ENCODE measurements at places on chromosomes 16 and 17.
A peak's percentile ranks its signal among the peaks of the same experiment; 100 is the strongest.

DNA sequence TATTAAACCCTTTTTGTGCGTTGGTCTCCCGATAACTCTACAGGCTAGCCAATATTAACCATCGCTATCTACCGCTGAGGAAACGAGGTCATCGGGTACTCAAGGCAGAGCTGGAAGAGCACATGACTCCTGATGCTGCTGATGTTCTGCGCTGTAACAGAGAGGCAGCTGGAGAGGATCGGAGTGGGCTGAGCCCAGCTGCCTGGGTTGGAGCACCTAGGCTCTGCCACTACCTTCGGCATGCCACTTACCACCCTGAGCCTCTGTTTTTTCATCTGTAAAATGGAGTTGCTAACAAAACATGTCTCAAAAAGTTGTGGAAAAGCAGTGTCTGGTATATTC is 432 bp upstream of the SLC46A1 start:
- DNase-seq, result no peak

- DNase-seq, result no peak
Measured at GRCh38 chr16:86616906-86617305, 38.6 kb downstream of the FOXL1 start.

DNA sequence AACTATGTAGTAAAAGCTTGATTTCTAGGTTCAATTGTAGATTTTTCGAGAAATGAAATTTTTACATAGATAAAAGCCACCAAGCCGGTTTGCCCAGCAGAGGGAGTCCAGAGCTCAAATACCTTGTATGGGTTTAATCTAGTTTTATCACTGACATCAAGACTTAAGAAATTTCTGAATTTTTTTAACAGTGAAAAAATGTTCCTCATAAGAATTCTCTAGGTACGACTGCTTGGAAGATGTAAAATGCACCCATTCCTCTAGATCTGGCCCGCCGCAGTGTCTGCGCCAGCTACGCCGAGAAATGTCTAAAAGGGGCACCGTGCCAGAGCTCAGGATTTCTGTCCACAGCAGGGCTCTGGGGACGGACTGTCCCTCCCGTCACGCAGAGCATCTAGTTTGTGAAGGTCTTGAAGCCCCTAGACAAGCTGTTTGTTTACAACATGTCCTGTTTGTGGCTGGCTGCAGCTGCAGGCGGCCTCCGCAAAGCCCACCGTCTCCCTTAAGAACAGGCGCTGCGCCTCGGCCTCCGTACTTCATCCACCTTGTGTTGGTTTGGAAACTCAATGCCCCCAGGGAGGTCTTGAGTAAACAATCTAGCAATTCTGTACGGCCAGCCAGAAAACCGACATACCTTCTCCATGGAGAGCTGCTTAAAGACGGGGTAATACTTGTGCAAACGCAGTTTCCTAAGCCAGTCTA is 24.8 kb downstream of the MAP1LC3B start:
- DNase-seq, result no peak

GRCh38 chr17:71969500-71969899 is 151.3 kb upstream of the SOX9 start:
- DNase-seq, result no peak

GRCh38 chr17:45052052-45052772 is 780 bp upstream of the DCAKD start:
- peak; percentile 9 for DNase-seq

- peak; percentile 88 for DNase-seq
Measured at GRCh38 chr17:8192070-8192815, 2.3 kb upstream of the BORCS6 start.

DNA sequence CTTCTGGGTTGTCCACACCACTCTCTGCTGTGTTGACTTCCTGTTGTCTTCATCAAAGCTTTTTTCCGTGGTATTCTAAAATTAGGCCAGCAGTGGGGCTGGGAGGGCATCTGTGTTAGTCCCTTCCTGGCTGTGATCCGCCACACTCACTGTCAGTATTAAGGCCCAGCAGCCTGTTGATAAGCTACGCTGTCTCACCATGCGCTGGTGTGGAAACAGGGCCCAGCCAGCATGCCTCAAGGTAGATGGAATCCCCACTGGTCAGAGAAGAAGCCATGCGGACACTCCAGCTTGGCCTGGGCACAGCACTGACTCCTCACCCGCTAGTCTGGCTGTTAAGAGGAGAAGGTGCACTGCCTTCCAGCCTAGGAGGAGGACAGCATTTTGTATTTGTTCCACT is 11.4 kb downstream of the CDR2L start:
- no peak for DNase-seq

- no peak for DNase-seq
Measured at GRCh38 chr16:59573528-59574271, 839.6 kb upstream of the GOT2 start.

DNA sequence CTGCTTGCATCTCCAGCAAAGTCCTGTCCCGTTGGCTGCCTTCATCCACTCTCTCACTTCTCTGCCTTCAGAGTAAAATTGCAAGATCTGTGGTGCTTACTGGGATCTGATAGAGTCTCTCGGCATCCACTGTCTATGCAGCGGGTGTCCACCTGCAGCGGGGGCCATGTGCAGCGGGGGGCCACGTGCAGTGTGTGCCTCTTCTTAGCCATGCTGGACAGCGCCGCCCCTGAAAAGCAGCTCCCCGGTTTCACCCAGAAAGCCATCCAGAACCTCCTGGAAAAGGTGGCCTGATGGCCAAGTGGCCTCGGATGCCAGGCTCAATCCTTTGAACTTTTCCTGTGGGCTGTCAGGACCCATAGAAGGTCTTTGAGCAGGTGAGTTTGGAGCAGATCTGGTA is 9.5 kb downstream of the STX4 start:
- no peak for DNase-seq

Measured in amygdala (tissue), 56 donors.